ENCODE measurements at places on chromosomes 6 and 20.

- DNase-seq, result no peak
Observed at GRCh38 chr6:56214703-56215101, 32.7 kb downstream of the COL21A1 start.

- no peak for DNase-seq
Observed at GRCh38 chr20:45301824-45302271, 4.8 kb upstream of the RBPJL start.

GRCh38 chr6:53178837-53179432, 30.3 kb upstream of the GCM1 start:
- DNase-seq, result no peak

GRCh38 chr6:158514176-158514575, 45.7 kb upstream of the TMEM181 start:
- DNase-seq, result no peak

DNA sequence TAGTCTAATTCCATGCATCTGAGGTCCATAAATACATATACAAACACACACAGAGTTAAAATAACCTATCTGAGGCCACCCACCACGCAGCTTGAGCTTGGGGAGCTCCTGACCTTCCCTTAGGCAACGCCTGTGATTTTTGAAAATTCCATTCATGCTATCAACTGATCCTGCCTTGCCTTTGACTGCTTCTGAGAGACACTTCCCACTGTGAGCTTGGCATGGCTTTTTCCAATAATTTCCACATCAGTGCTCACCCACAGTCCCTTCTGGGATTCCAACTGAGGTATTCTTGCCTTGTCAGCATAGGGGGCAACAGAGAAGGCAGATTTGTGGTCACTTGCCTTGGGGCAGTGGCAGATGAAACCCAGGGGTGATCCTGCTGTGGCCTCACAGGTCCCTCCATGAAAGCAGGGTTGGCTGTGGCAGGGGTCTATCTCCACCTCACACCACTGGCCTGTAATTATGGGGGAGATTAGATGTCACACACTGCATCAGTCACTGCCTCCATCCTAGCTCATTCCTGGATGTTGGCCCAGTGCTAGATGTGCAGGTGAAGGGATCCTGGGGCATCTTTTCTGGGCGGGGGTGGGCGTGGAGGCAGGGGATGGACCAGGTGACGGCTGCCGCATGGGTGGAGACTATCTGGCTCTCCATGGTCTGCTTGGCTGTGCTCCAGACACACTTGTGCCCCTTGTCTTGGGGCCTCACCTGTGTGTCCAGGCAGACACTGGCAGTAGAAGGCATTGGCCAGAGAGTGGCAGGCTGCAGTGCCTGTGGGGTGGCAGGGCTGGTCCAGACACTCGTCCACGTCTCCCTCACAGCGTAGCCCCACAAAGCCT, 11.2 kb upstream of the GPSM3 start:
- no peak for DNase-seq

DNA sequence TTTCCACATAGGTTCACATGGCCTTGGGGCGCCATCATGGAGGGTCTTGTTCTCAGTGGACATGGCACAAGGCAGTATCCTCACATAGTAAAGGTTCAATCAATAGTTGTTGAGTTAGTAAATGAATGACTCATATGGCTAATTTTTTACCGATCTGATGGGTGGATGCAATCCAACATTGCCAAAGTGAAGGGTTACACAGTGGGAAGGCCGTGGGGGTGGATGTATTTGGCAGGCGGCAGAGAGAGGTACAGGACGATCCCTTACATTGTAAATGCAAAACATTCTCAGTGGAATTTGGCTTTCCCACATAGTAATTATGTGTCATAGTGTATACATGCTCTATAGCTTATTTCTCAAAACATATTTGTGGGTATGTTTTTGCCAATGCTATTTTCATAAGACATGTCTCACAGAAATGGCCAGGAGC, 21.0 kb upstream of the PDE7B start:
- no peak for DNase-seq

DNA sequence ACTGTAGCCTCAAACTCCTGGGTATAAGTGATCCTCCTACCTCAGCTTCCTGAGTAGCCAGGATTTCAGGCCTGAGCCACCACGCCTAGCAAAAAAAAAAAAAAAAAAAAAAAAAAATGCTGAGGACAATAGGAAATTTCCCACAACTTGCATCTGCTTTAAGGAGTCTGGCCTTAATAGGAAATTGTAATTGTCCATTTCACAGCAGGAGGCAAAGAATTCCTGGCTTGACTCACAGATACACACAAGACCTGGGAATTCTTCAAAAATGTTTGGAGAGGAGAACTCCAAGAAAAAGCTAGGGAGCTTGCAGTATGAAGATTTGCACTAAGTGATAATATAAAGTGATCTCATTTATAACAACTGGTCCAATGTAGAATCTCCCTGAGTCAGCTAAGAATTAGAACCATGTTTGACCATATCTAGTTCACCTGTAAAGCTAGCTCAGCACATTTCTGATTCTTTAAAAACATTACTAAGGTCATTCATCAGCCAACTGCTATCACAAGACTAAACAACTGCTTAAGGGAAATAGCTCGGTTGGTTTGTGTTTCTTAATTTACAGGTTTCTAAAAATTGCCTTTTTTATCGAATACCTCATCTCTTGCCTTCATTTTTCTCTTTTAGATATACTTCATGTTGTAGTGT, 80.2 kb upstream of the SLC2A12 start:
- no peak for DNase-seq

DNA sequence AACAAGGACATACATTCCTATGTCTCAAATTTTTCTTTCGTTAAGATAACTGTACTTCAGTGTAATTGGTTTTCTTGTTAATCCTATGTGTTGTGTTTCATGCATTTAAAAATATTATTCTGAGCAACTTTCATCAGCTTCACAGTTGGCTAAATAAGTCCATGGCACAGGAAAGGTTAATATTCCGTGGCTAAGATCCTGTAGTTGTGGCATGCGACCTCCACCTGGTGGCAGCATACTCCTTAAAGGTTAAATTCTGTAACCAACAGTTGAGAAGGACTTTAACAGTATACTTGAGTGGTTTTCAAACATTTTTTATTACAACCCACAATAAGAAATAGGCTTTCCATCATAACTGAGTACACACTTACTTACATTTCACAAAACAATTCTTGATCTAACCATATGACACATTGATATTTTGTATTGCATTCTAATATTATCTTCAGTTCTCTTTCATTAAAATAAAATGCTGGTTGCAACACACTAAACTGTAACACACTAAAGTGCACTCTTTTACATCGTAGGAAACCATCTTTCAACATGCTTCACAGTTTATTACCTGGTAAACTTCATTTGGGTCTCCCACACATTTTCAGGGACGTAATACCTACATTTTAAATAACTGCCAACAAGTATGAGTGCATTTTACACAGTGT, 118.3 kb downstream of the SLX4IP start:
- DNase-seq, result no peak

DNA sequence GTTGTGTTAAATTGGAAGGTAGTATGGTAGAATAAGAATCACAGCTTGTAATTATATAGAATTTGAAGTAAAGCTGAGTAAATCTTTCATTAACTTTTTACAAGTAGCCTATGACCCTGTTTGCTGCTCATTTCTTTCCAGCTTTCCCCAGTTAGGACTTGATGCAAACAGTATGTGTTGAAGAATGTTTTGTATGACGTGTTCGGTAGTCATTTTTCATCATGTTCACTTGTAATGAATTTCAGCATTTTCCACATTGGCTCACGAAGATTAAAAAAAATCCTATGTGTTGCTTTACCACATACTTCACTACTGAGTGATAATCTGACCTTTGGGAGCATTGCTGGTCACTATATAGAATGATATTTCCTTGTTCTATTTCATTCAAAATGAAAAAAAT, 162.4 kb downstream of the CDKAL1 start:
- DNase-seq, result no peak

DNA sequence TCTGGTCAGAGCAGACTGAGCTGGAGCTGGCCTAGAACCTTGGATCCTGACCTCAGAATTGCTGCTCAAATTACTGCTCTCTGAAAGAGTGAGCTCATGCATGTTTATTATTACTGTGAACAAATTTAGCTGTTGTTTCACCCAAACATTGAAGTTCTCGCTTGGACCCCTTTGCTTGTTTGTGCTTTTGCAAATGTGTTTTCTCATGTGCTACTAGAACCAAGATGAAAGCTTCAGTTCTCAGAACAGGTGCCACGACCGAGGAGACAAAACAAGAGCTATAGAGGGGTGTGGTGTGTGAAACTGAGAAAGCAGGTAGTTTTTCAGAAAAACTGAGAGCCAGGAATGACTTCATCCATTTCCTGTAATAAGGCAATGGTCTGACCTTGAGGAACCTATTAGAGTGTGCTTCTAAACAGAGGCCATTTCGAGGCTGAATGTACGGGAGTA, 50.0 kb upstream of the ESR1 start:
- DNase-seq, result no peak

DNA sequence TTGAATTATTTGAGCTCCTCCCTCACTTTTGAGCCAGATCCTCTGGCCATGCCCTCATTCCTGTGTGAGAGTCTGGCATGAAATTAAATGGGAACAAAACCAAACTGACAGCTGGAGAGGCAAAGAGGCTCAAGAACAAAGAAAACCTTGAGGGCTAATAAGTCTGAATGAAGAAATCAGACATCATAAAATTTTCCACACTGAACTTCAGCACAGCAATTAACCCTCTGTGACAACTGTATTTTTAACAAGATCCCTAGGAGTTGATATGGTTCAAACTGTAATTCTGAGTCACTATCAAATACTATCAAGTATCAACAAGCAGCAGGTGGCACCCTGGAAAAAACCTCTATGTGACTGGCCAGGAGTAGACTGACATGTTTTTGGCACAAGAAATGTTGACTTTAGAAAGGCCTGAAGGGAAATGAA, 109.4 kb upstream of the EMILIN3 start:
- no peak for DNase-seq

GRCh38 chr6:56223995-56224394, 23.4 kb downstream of the COL21A1 start:
- DNase-seq, result no peak

DNA sequence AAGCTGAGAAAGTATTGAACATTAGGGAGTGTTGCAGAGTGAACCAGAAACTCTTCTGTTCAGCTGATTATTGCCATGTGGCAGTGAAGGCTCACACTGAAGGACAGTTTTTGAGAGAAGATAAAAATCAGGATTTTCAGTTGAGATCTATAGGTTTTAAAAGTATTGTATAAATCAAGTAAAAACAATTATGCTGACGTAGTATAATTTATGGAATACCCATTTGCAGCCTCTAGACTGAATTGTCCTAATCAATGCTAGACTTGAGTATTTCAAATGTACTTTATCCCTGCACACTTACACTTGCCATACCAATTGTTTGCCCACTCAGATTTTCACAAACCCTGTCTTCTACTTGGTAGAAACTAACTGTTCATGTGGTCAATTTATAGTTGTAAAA, 245.8 kb downstream of the FRK start:
- no peak for DNase-seq

DNA sequence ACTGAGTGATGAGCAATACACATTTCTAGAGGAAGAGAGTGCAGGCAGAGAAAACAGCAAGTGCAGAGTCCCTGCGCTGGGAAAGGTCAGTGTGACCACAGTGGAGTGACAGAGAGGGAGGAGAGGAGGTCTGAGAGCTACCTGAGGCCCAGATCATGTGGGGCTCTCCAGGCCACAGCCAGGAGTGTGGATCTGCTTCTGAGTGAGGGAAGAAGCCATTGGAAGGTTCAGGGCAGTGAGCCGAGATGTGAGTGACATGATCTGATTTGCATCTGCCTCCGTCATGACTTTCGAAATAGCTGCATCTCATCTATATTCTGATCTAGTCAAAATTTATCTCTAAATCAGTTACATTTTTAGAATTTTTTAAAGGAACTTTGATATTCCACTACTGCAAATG, 367.1 kb downstream of the PREX1 start:
- DNase-seq, result no peak

DNA sequence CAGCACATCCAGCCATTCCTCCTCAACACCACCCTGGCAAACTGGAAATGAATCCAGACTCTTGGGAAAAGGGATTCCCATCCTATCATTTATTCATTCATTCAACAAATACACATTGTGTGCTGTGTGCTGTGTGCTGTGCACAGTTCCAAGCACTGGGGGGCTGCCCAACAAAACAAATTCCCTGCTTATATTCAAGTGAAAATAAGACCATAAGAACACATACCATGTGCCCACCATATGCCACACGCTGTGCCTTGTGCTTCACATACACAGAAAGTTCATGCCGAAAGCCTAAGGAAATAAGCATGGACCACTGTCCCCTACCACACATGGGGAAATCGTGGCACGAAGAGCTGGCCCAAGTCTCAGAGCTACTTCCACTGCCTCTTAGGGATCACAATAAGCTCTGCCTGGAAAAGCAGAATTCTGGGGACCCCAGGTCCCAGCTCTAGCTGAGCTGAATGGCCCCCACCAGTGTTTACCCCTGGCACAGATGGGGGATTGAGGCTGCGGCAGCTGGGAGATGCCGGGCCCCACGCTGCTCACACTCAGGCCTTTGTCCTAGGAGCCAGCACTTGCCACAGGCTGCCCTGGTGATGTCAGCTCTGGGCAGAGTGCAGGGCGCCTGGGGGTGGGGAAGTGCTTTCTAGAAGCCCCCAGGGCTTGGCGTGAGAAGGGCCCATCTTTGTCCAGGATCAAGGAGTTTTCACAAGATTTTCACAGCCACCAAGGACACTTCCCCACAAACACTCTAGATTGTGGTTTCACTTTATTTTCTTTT, 99.6 kb downstream of the PREX1 start:
- DNase-seq, result no peak

GRCh38 chr6:133568970-133569889, 319.7 kb upstream of the TCF21 start:
- DNase-seq, result no peak

DNA sequence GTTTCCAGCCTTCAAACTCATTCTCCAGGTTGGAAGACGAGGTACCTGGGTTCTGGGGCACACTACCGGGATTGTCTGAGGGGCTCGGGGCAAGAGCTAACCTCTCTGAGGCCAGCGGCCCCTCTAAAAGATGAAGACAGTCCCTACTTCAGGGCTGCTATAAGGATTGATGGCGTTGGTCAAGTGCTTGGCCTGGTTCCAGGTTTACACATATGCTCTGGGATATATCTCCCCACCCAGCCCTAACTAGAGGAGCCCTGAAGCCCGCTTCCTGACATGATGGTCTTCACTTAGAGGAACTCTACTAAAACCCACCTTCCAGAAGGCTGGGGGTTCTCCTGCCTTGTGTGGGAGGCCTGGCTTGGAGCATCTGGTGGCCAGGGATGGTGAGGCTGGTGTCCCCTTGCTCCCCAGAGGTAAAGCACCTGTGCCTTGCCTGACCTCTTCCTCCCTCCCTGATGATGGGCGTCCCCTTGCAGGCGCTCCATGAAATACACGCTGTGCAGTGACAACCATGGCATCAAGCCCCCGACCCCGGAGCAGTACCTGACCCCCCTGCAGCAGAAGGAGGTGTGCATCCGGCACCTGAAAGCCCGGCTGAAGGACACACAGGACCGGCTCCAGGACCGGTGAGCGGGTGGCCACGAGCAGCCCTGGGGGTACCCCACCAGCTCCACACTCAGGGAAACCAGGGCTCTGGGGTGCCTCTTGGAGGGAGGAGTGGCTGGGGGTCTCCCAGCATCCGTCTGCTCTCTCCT, 28.7 kb downstream of the SDCBP2 start:
- no peak for DNase-seq

GRCh38 chr6:157672726-157673412, 150.2 kb upstream of the SNX9 start:
- no peak for DNase-seq

Data from osteocyte (in vitro differentiated cells).